Adrenal gland (tissue), 19 donors: ENCODE measurements at places on chromosomes 11 and 22.
A peak's percentile ranks its signal among the peaks of the same experiment; 100 is the strongest.

DNA sequence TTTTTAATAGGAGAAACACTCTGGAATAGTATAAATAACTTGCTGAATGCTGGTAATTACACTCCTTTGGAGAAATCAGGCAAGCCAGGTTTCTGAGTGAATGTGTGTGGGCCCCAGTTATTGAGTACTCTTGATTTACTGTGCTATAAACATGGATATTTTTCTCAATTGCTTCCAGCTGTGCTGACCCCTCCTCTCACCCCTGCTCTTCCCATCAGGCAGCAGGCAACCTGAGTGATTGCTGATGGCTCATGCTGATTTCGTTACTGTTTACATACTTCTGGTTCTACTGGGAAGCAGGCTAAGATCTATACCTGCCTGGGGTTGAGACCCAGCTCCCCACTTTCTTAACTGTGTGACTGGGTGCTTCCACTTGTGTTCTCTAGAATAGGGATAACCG is 68.5 kb downstream of the DHCR7 start:
- H3K36me3 ChIP-seq, result no peaks in the 10 kb centered on the region
- H3K27ac ChIP-seq, result no peak overlapping the region
- no peak for DNase-seq
- H3K27me3 ChIP-seq, result no peaks in the 10 kb centered on the region
- no peak overlapping the region for H3K4me3 ChIP-seq

- no peaks in the 10 kb centered on the region for H3K27me3 ChIP-seq
- peaks cover 10% of the 10 kb centered on the region for H3K4me1 ChIP-seq
- no peak overlapping the region for H3K4me3 ChIP-seq
- no peaks in the 10 kb centered on the region for H3K36me3 ChIP-seq
- DNase-seq, result peak; percentile 25
These were observed 72.4 kb downstream of the TEAD1 start for GRCh38 chr11:12746593-12747097.

DNA sequence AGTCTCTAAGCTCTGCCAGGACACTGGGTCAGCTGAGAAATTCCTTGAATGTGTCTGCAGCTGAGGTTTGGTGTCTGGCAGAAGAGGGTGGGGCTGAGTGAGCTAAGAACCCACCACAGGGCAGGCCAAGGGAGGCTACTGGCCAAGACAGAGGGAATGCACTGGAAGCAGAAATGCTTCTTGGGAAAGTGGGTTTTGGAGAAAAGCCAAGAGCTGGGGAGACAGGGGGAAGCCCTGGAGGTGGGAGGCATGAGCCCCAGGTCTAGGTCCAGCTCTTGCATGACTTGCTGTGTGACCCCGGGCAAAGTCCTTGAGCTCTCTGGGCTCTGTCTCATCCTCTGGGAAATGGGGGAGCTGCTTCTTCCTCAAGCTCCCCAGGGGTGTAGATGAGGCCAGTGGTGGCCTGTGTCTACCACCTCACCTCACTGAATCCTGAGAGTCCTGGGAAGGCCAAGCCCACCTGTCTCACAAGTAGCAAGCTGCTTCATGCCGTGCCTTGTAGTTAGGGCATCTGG is 2.3 kb downstream of the MMP11 start:
- H3K27ac ChIP-seq, result no peak overlapping the region
- no peaks in the 10 kb centered on the region for H3K27me3 ChIP-seq
- no peak for DNase-seq
- no peak overlapping the region for H3K4me3 ChIP-seq
- H3K4me1 ChIP-seq, result peaks cover 6% of the 10 kb centered on the region

DNA sequence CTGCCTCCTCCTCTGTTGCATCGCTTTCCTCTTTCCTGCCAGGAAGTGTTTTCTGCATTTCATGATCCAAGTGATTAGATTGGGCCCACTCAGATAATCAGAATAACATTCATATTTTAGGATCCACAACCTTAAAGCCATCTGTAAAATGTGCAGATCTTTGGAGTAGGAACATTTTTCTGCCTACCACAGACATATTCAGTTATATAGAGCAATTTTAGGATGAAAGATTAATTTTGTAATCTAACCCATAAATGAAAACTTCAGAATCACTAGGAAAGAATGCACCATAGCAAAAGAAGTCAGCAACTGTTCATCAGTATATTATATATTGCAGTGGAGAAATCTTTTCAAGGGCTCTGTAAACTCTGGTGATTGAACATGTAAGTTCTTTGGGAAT is 659.9 kb upstream of the LUZP2 start:
- H3K36me3 ChIP-seq, result no peaks in the 10 kb centered on the region
- H3K27me3 ChIP-seq, result no peaks in the 10 kb centered on the region
- no peak overlapping the region for H3K4me3 ChIP-seq
- no peak for DNase-seq
- H3K27ac ChIP-seq, result no peak overlapping the region

DNA sequence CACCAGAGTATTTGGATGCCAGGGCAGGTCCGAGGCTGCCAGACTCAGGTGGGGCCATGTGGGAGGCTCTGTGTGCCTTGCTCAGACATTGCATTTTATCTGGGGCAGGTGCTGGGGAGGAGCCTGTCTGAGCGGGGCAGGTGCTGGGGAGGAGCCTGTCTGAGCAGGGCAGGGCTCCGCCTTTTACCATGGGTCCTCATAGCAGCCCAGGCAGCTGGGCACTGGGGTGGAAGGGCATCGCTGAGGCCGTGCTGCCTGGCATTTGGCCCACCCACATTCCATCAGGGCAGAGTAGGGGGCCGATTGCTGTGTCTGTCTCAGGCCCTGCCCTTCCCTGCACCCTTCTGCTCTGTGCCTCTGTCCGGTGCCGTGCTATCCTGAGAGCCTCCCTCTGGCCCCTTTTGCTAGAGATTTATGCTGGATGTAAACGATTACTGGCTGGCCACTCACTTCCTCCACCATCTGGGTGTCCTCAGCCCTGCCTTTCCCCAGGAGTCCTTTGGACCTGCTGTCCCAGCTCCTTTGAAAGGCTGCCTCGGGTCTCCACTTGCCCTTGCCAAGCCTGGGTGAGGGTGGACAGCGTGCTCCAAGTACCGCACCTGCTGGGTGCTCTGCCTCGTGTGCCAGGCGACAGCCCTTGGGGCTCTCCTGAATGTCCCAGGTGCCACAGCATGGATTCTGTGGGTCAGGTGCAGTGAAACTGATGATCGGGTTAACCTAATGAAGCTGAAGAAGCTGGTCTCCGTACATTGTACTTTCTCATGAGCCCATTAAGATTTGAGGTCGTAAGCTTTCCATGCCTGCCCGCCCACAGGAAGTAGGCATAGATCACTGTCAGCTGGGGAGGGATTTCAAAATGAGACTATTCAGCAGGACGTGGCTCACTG is 281.6 kb downstream of the TBC1D22A start:
- H3K27ac ChIP-seq, result no peak overlapping the region
- DNase-seq, result no peak
- H3K27me3 ChIP-seq, result no peaks in the 10 kb centered on the region
- no peaks in the 10 kb centered on the region for H3K36me3 ChIP-seq
- H3K4me1 ChIP-seq, result no peaks in the 10 kb centered on the region
